ENCODE measurements at places on chromosomes 2 and 18.

DNA sequence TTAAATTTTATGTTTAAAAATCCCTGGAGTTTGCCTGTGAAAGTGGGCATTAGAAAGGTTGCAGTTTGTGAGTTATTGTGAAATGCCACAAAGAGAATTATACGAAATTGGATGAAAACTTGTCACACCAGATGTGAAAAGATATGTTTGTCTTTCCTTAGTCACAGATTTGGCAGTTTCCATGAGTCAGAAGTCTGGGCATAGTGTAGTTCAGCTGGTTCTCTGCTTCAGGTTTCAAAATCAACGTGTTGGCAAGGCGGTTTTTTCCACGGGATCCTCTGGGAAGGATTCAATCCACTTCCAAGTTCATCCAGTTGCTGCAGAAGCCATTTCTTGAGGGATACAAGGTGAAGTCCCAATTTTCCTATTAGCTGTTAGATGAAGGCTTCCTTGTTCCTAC, 658.0 kb upstream of the CDH2 start:
- DNase-seq = no peak

- DNase-seq = no peak
These were observed 14.0 kb downstream of the ASPRV1 start for GRCh38 chr2:69947325-69947931.

DNA sequence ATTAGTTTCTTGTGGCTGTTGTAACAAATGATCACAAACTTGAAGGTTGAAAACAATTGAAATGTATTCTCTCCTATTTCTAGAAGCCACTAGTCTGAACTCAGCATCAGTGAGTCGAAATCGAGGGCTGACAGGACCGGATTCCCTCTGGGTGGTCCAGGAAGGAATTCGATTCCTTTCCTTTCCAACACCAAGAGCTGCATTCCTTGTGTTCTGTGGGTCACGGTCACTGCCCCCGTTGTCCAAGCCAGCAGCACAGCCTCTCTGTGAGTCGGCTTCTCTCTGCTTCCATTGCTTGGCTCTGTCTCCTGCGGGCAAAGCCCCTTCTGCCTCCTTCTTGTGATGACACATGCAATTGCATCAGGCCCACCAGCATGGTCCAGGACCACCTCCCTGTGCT, 67.3 kb downstream of the SMIM21 start:
- no peak for DNase-seq

GRCh38 chr2:157190151-157190550, 67.4 kb upstream of the GALNT5 start:
- DNase-seq = no peak

DNA sequence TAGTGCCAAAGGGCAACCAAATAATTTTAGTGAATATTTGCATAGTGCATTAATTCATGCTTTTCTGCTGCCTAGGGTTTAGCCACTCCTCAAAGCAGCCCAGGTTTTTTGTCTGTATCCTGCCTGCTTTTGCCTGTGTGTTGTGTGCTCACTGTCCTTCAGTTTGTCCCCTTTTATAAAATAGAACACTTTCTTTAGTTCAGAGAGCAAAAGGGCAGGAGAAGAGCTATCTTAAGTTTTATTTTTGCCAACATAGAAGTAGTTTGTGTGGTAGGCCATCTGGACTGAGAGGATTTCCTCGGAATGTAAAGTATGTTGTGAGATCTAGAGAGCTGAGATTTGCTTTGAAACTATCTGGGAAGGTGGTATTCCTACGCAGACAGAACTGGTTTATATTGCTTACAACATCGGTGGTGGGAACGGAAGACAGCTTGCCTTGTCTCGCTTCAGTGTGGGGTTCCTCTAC, 64.9 kb downstream of the EML4 start:
- DNase-seq = no peak

DNA sequence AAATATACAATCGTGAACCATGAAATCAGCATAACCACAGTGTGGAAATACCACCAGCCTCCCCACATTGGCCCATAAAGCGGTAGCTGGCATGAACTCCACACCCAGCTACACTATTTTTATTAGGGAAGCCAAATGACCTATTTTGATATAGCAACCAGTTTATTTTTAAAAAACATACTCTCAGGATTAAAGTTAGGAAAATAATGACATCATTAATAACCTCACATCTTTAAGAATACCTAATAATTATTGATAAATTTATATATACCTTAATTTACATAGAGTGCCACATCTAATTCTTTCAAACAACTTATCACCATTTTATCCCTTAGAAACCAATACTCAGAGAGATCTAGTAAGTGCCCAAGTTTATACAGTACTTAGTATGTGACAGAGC, 692.0 kb upstream of the PKDCC start:
- no peak for DNase-seq

- DNase-seq = no peak
These were observed 644.3 kb downstream of the BCL11A start for GRCh38 chr2:59909147-59909546.

GRCh38 chr2:190537765-190538164, 3.2 kb upstream of the NEMP2 start:
- no peak for DNase-seq

GRCh38 chr2:21356086-21356856, 232.5 kb downstream of the TDRD15 start:
- no peak for DNase-seq

DNA sequence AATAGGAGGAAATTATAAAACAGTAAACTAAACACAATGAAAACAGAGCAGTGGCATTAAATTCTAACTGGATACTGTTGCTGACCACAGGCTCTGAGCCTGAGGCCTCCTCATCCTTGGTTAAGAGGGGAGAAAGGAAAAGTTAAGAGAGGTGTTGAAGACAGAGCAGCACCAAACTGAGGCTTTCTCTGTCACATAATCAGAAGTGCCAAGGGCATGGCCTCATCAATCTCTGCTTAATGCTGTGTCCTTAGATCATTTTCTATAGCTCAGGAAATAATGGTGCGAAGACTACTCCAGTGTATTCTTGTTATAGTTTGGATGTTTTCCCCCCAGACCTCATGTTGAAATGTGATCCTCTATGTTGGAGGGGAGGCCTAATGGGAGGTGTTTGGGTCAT, 160.9 kb upstream of the SLC1A4 start:
- DNase-seq = no peak

DNA sequence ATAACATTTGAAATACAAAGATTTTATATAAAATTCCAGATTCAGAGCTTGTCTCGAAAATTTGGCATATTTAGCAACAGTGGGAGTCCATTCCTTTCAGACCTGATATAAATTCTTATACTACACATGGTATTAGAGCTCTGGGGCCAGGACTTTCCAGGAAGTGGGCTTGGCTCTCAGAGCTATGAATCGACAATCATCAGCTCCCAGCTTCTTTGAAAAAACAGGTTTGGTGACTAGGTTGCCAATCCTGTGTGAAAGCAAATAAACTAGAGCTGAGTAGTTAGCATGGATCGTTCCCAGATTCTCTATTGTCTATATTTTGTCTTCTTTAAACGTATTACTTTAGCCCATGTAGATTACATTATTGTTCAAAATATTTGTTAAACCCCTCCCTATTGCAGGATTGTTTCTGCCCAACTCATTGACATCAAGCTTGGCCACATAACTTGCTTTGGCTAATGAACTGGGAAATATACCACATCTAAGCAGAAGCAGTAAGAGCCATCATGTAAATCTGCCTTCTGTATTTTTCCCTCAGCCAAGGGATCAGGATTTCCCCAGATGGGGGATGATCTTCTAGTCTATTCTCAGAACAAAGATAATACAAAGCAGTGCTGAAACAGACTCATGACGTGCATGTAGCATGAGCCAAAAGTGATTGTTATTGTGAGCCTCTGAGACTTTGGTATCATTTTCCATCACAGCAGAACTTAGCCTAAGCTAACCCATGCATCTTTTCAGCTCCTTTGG, 105.4 kb downstream of the KCNH7 start:
- DNase-seq = no peak

DNA sequence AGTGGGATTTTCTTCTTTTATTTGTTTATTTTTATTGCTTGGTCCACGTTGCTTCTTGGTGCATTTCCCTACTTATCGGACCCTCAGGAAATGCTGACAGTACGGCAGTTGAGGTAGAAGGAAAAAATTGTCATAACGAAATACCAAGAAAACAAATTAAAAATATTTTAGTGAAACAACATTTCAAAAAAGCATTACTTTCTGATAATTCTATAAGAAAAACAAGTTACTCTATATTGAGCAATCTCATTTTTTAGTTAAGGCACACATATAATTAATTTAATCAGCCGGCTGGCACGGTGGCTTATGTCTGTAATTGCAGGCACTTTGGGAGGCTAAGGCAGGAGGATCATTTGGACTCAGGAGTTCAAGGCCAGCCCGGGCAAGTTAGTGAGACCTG, 102.1 kb downstream of the SH3YL1 start:
- no peak for DNase-seq

DNA sequence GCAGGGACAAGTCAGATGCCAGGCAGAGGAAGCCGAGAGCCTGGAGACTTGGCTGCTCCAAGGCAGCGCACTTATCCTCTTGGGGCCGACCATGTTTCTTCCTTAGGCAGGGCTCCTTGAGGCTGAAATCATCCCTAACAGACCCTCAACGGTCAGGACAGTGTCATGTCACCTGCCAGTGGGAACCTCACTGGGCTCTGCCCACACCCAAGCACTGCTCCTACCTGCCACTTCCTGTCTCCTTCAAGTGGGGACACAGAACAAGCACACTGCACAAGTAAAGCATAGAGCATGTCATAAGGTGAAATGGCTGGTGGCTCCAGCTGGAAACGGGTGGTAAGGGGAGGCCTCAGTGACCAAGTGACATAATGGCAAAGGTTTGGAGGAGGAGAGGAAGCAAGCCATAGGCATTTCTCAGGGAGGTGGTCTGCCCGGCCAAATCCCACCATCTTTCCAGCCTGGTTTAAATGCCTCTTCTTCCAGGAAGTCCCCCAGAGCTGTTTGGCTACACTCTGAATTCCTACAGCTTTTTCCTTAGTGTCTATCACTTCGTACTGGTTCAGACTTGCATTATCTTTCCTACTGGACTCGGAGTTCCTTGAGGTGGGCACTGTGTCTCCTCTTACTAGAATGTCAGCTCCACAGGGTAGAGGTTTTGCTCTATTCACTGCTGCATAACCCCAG, 7.3 kb upstream of the ATOH8 start:
- DNase-seq = no peak

GRCh38 chr2:99925960-99926359, 216.4 kb downstream of the AFF3 start:
- DNase-seq = no peak

GRCh38 chr2:14933753-14934152, 301.2 kb downstream of the LRATD1 start:
- DNase-seq = no peak

DNA sequence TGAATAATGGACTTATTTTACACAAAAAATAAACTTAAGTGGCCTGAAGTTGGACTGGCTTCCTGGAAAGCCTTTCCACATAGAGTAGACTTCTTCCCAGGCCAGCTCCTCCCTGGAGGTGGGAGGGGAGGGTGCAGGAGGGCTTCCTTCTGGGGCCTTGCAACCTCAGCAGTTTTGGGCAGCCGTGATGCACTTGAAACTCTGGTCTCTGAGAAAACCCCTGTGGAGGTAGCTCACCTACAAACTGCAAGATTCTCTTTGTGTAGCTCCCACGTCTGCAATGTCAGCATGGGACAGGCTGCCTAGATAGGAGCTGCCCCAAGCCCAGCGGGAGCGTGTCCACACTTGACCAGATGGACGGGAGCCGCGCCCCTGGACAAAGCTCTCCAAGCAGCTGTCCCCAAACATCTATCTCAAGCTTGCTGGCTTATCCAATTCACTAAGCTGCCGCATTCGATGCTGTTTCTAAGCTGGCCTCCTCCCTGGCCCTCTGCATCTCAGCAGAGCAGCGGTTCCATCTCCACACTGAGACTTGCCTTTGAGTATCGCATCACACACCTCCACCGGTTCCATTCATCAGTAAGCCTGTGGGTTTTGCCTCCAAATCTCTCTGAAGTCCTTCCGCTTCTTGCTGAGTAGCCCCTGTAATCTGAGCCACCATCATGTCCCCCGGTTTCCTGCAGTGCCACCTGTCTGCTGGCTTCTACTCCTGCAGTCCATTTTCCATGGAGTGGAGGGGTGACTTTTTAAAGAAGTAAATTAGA, 1.6 kb upstream of the LPIN1 start:
- peak; percentile 32 for DNase-seq

DNA sequence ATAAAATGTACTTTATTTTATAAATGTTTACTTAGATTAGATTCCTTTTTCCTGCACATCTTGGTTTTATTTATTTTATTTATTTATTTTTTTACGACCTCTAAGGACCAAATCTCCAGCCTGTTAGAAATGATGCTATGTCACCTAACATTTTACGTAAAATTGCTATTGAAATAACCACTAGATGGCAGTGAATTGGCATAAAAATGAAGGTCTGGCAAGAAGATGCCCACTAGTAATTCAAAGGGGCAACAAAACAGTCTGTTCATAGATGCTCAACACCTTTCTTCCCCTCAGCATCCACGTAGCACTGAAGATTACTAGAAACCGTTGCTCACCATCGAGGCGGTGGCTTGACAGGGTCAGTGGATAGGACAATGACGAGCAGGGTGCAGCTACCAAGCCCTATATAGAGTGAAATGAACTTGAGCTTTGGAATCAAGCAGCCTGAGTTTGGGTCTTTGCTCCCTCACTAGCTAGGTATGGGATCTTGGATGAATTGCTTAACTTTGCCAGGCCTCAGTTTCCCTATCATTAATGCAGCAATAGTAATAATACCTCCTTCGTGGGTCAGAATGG, 128.7 kb upstream of the L3MBTL4 start:
- no peak for DNase-seq

- DNase-seq = no peak
These were observed 20.9 kb downstream of the ITGAV start for GRCh38 chr2:186610785-186611184.

DNA sequence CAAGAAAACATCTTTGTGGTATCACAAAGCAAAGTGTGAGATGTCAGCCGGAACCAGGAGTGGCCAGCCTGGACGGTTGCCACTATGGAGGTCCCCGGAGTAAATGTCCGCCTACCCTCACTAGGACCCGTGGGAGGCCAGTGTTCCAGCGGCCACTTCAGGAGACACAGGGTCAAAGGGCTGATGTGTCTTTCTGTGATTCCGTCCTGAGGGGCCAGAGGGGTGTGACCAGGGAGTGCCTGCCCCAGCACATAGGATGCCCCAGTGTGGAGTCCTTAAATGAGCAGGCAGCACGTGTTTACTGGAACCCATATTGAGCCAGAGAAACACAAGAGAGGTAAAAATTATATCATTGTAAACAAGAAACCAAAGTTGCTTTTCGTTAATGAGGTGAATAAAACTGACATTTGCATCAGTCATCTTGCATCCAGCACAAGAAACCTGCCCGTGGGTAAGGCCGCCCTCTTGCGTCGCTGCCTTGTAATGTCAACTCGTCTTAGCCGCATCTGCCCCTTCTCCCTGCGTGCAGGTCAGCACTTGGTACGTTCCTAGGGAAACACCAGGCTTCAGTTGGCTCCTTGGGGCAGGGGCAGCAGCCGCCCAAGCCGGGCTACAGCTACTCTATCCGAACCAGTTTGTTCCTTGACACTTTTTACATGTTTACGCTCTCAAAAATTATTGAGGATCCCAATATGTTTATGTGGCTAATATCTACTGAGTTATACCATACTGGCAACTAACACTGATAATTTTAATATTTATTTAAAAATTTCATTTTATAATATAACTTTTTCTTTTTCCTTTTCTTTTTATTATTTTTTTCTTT, 46.7 kb upstream of the LAPTM4A start:
- peak; percentile 75 for DNase-seq
